ENCODE measurements at places on chromosomes 1 and 21. TPM values are rescaled to one million over a fixed set of nuclear protein-coding genes. Genes with fewer than 3 reads are reported as not detected.

The KRTAP21-2 gene
- total RNA-seq, result not detected

The CA14 gene
- not detected for total RNA-seq

The FAM167B gene
- total RNA-seq, result 0.45 TPM

The CELA3B gene
- total RNA-seq, result not detected

The STYXL2 gene
- not detected for total RNA-seq

The OR2T33 gene
- total RNA-seq, result not detected

The SMPDL3B gene
- total RNA-seq, result 1.3 TPM

The CD247 gene
- total RNA-seq, result 0.15 TPM

The SRSF11 gene
- 91.3 TPM for total RNA-seq

The BARHL2 gene
- not detected for total RNA-seq

The FCER1A gene
- not detected for total RNA-seq

The SLAMF9 gene
- total RNA-seq, result 0.40 TPM

The AADACL4 gene
- total RNA-seq, result not detected

The RIIAD1 gene
- not detected for total RNA-seq

The TLCD4 gene
- total RNA-seq, result 3.6 TPM
